Cortex of kidney (tissue), 1 donor: ENCODE measurements at places on chromosomes 16 and 17.

GRCh38 chr17:40818343-40818732, 4.1 kb downstream of the KRT10 start:
- DNase-seq: no peak

- DNase-seq: no peak
These were observed 48.5 kb downstream of the ARHGAP27 start for GRCh38 chr17:45384047-45384788.

DNA sequence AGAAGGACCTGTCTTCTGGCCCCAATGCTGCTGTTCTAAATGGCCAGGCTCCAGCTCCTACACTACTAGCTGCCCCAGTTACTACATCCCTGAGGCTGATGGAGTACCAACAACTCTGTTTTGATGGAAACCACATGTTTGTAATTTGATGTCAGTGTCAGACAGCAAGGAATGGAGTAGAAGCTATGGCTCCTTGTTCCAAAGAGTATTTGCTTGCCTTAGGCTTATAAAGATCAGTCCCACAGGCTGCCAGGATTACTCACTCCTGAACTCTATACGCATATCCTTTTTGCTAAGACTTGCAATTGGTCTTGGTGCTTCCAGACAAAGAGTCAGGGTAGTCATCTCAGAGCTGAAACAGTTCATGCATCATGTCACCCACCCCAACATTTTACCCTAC, 139.6 kb downstream of the HS3ST3A1 start:
- no peak for DNase-seq

GRCh38 chr17:8894673-8895578, 27.5 kb upstream of the PIK3R6 start:
- DNase-seq: no peak

GRCh38 chr17:32227910-32228309, 37.7 kb upstream of the RHBDL3 start:
- no peak for DNase-seq

DNA sequence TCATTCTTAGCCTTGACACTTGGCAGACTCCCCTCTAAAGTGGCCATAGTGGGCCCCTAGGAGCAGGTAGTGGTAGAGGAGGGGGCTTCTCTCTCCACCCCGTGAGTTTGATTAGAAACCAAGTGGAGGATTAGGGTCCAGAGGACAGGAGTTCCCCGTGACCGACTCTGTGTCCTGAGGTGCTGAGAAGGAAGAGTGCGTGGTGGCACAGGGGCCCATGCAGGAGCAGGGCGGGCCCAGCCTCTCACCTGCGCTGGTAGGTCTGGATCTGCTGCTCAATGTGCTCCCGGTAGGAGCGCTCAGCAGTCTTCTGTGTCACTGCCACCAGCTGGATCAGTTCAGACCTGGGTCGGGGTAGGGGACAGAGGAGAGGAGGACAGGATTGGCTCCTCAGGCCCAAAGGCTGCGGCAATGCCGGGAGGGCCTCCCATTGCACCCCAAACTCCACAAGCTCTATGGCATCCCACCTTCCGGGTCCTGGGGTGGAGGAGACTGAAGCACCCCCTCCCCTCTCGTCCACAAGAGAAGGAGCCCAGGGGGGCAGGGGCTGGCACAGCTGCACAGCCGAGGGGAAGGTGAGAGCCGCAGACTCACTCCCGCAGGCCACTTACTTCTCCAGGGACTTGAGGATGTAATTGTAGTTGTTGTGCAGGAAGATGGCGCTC, 6.2 kb downstream of the ZACN start:
- DNase-seq: no peak

GRCh38 chr17:14882131-14882530, 383.0 kb downstream of the PMP22 start:
- DNase-seq: no peak

DNA sequence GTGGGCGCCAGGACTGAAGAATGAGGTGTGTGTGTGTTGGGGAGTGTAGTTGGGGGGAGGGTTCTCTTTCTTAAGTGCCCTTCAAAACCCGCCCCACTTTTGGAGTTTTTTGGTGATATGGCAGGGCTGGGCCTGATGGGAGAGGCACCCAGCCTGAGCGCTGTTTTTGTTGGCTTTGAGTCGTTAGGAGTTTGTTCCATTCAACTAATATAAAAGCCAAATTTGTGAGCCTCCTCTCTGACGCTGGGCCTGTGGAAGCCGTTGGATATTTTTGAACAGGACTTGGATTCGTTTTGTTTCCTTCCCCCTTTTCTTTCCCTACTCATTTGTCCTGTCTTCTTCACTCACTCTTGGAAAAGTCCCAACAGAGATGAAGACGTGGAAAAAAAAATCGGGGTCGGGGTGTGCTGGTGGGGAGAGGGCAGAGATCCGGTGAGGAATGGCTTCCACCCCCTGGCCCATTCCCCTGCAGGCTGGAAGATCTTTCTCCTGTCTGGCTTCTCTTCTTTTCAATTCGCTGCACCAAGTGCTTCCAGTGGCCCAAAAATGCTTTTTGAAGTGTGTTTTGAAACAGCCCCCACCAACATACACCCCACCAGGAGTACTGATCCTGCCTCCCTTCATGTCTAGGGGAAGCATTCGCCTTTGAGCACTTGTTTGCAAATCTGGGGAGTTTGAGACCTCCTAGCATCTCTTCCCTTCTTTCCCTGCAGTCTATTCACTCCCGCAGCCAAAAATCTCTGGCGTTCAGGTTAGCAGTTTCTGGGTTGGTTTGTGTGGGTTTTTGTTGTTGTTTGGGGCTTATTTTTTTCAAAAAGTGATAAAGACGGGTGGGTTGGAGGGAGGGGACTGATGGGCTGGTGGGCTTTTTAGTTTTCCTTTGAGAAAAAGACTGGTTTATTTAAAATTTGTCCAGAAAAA, 2.6 kb downstream of the FZD2 start:
- no peak for DNase-seq

- DNase-seq: no peak
These were observed 4.0 kb downstream of the IRX5 start for GRCh38 chr16:54934481-54935265.
